ENCODE measurements at places on chromosomes 6 and 20.
A peak's percentile ranks its signal among the peaks of the same experiment; 100 is the strongest.

DNA sequence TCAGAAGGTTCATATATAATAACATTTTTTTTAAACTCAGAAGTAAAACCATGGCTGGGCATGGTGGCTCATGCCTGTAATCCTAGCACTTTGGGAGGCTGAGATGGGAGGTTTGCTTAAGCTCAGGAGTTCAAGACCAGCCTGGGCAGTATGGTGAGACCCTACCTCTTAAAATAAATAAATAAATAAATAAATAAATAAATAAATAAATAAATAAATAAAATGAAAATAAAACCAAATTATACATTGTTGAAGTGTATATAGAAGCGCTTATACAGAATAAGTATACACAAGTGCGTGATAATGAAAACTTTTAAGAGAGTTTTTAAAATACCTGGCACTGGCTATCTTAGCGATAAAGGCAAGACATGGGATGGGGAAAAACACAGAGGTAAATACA is 71.6 kb downstream of the OR2B2 start:
- H3K36me3 ChIP-seq: peaks cover 5% of the 10 kb centered on the region
- H3K27me3 ChIP-seq: no peaks in the 10 kb centered on the region
- H3K27ac ChIP-seq: peak overlapping the region; percentile 92
- peak overlapping the region; percentile 90 for H3K4me3 ChIP-seq
- H3K4me1 ChIP-seq: peaks cover 11% of the 10 kb centered on the region

DNA sequence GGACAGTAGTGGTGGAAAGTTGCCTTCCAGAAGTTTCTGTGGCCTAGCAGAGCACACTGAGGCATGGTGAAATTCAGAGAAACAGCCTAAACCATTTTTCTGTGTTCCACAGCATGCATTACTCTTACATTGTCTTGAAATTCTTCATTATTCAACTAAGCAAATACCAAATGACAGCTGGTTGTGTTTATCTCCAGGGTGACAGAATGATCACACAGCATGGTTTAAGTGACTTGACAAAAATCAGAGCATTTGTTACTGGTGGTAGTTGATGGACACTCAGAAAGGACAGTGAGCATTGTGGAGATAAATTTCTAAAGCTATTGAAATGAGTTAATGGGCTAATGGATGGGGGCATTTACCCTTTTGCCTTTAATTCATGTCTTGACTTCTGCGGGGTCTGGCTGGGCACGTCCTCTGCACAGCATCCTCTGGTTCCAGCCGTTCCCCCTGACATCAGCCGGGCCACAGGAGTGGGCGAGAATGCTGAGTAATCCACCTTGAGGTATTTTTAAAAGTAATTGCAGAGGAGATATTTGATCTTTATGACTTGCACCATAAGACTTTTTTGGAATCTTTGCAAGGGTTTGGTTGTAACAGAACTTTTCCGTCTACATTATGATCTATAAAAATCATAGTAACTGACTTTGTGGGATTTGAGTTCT is 78.9 kb upstream of the SCP2D1 start:
- no peaks in the 10 kb centered on the region for H3K4me1 ChIP-seq
- H3K27me3 ChIP-seq: no peaks in the 10 kb centered on the region
- no peak for DNase-seq

DNA sequence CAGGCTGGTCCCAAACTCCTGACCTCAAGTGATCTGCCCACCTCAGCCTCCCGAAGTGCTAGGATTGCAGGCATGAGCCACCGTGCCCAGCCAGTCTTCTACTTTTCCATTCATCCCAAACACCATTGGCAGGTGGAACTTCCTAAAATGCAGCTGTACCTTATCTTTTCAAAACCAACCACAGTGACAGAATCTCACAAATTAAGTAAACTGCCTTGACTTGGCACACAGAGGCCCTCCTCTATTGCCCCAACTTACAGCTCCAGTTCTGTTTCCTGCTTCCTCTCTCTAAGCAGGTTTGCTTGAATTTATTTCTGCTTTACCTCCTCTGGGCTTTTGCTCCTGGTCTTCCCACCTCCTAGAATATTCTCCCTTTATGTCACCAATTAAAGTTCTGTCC is 7.6 kb downstream of the MYB start:
- peaks cover 20% of the 10 kb centered on the region for H3K27me3 ChIP-seq
- DNase-seq: no peak
- no peaks in the 10 kb centered on the region for H3K36me3 ChIP-seq
- H3K4me3 ChIP-seq: no peak overlapping the region
- H3K27ac ChIP-seq: no peak overlapping the region

DNA sequence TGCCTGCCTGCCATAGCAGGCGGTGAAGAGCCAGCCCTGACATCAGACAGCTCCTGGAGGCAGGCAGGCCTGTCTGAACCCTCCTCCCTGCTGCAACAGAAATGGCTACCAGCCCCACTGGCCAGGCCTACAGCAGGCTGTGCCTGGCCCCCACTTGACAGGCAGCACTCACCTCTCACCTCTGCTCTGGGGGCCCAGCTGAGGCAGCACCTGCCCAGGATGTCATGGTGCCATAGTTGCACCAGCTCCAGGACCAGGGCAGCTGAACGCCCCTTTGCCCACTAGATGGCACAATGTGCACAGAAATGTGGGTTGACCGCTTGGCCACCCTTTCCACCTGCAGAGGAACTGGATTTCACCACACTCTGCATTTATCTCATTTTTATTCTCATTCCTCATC is 30.6 kb downstream of the MRPL14 start:
- no peak overlapping the region for H3K27ac ChIP-seq
- H3K27me3 ChIP-seq: no peaks in the 10 kb centered on the region
- H3K36me3 ChIP-seq: no peaks in the 10 kb centered on the region
- no peak overlapping the region for H3K4me3 ChIP-seq
- DNase-seq: no peak

DNA sequence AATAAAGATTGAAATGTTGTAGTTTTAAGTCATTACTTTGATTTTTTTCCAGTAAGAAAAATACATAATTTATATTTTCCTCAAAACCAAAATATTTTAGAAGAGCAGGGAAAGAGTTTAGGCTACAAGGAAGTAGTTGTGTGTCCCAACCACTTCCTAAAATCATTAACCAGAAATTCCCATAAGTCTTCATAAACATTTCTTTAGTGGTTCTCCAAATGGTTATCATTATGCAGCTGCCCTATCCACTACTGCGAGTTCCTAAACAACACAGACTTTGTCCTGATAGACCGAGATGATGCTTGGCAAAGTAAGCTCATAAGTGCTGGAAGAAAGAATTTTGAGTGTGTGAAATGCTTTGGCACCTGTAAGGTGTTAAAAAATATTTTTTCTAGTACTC is 93.6 kb downstream of the ARMC2 start:
- no peaks in the 10 kb centered on the region for H3K36me3 ChIP-seq
- no peak for DNase-seq
- H3K27ac ChIP-seq: no peak overlapping the region
- no peaks in the 10 kb centered on the region for H3K4me1 ChIP-seq

- no peaks in the 10 kb centered on the region for H3K4me1 ChIP-seq
- no peaks in the 10 kb centered on the region for H3K36me3 ChIP-seq
- H3K27me3 ChIP-seq: peaks cover 8% of the 10 kb centered on the region
- no peak for DNase-seq
- H3K27ac ChIP-seq: no peak overlapping the region
Observed at GRCh38 chr6:33080127-33081089, 4.6 kb downstream of the HLA-DPB1 start.

DNA sequence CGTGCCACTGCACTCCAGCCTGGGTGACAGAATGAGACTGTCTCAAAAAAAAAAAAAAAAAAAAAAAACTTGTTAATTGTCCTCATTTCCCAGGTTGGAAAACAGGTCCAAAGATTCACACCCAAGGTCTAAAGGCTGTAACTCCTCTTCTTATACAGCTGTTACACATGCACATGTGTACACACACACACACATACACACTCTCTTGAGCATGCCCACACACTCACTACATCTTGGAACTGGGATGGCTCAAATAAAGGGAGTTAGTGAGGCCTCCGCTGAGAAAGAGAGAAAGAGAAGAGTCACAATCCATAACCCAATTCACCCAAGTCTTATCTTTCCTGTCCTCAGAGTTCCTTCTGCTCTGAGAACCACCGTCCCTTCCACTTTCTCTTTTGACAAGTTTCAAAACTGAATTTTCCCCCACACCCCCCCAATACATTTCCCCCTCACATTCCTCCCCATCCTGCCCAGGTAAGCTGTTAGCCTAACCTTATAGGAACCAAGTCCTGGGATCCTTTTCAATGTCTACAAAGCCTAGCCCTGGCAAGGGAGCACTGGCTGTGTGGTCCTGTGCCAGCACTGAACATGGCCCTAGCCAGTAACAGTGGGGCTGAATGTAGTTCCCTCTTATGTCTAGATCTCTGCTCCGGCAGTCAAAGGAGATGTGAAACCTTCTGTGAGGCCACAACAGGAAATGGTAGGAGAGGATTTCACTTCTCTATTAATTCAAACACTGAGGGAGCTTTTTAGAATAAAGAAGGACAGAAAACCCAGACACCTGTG is 3.2 kb upstream of the HLA-DMB start:
- no peak for DNase-seq
- H3K27me3 ChIP-seq: no peaks in the 10 kb centered on the region
- no peaks in the 10 kb centered on the region for H3K4me1 ChIP-seq
